ENCODE measurements at places on chromosomes 2 and 18.

- no peaks in the 10 kb centered on the region for H3K27me3 ChIP-seq
- H3K4me1 ChIP-seq = no peaks in the 10 kb centered on the region
- DNase-seq = no peak
- H3K36me3 ChIP-seq = no peaks in the 10 kb centered on the region
These were observed 80.4 kb upstream of the MGAT5 start for GRCh38 chr2:134173338-134174016.

DNA sequence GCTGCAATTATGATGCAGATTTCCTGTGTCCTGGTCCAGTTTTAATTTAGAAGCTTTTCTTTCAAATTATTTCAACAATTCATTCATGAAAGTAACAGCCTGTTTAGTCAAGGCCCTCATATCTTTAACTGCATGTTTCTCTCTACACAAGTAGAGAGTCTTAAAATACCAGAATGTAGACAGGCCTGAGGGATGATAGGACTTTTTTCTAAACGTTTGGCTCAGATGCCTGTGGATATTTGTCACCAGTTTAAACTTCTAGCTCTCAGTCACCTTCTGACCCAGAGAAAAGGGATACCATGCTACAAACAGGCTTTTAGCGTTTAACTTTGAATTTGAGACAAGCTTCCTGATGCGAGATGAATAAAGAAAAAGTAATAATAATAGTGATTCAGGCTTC, 15.7 kb downstream of the COL5A2 start:
- H3K27me3 ChIP-seq = no peaks in the 10 kb centered on the region
- no peaks in the 10 kb centered on the region for H3K36me3 ChIP-seq
- peaks cover 1% of the 10 kb centered on the region for H3K4me1 ChIP-seq
- H3K4me3 ChIP-seq = no peak overlapping the region
- peak; percentile 44 for DNase-seq

DNA sequence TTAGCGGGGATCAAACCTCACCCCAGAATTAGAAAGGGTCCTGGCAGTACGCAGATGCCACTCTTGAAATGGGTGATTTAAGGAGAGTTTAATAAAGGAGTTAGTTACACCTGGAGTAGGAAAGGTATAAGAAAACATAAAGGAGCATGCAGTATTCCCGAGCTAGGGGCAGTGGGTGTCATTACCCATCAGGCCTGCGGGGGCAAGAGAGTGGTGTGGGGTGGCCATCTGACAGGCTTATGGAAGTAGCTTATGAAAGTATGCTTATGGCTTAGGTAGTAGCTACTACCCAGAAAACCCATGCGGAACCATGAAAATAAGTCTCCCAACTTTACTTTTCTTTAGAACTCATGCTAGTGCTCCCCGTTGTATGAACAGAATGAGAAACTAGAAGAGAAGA, 568.9 kb upstream of the ACVR2A start:
- no peaks in the 10 kb centered on the region for H3K36me3 ChIP-seq
- H3K27ac ChIP-seq = no peak overlapping the region
- H3K4me1 ChIP-seq = no peaks in the 10 kb centered on the region
- no peaks in the 10 kb centered on the region for H3K27me3 ChIP-seq
- H3K4me3 ChIP-seq = no peak overlapping the region
- peak; percentile 34 for DNase-seq

DNA sequence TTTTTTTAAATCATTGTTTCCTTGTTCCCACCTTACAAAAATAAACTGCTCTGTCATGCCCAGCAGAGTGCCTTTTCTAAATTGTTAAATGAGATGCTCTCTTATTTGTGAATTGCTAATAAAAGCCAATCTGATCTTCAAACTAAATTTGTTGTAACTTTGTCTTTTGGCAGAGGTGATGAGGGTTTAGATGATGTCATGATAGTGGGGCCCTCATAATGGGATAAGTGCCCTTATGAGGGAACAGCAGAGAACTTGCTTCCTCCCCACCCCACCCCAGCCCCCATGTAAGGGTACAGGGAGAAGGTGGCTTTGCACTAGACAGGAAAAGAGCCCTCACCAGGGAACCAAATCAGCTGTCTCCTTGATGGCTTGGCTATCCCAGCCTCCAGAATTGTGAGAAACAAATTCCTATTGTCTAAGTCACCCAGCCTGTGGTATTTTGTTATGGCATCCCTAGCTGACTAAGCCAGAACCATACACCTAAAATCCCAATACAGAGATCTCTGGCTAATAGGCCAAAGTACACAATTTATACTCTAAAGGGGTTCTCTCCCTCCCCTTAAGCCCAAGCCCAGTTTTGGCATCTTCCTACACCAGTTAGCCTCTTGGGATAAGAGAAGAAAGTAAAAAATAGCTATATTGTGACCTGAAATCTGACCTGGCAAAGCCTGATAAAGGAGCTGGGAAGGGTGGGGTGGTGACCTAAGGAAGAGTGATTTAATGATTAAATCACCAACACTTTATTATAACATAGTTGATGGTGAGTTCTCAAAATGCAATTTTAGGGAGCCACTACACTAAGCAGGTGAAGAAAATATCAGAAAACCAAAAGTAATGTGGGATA, 40.3 kb upstream of the HNRNPA3 start:
- H3K4me3 ChIP-seq = no peak overlapping the region
- no peaks in the 10 kb centered on the region for H3K4me1 ChIP-seq
- DNase-seq = peak; percentile 89
- H3K27ac ChIP-seq = no peak overlapping the region
- H3K36me3 ChIP-seq = no peaks in the 10 kb centered on the region

GRCh38 chr18:58998401-58999203, 133.9 kb downstream of the ZNF532 start:
- H3K36me3 ChIP-seq = no peaks in the 10 kb centered on the region
- H3K4me3 ChIP-seq = no peak overlapping the region

GRCh38 chr18:44802508-44802907, 121.8 kb downstream of the SETBP1 start:
- DNase-seq = no peak
- no peaks in the 10 kb centered on the region for H3K36me3 ChIP-seq
- H3K4me3 ChIP-seq = no peak overlapping the region
- no peak overlapping the region for H3K27ac ChIP-seq
- H3K4me1 ChIP-seq = peaks cover 7% of the 10 kb centered on the region

GRCh38 chr18:44609181-44609941, 71.3 kb upstream of the SETBP1 start:
- no peaks in the 10 kb centered on the region for H3K36me3 ChIP-seq
- no peaks in the 10 kb centered on the region for H3K4me1 ChIP-seq
- DNase-seq = no peak
- no peak overlapping the region for H3K27ac ChIP-seq
- H3K27me3 ChIP-seq = no peaks in the 10 kb centered on the region

DNA sequence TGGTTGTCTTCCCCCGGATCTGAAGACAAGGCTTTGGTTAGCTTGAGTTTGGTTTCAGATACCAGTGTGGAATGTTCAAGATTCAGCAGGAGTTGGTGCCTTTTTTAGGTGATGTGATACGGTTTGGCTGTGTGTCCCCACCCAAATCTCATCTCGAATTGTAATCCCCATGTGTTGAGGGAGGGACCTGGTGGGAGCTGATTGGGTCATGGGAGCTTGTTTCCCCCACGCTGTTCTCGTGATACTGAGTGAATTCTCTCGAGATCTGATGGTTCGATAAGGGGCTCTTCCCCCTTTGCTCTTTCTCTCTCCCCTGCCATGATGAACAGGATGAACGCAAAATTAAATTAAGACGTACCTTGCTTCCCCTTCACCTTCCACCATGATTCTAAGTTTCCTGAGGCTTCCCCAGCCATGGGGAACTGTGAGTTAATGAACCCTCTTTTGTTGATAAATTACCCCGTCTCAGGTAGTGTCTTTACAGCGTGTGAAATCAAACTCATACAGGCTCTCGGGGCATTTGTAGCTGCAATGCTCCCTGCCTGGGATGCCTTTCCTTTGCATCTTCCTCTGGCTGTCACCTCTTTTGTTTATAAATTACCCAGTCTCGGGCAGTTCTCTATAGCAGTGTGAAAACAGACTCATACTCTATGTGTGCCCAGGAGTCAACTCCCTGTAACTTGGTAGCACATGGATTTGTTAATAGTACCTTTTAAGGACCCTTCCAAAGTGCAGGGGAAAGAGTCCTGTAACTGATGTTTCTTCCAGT, 21.3 kb downstream of the PDCD1 start:
- no peaks in the 10 kb centered on the region for H3K36me3 ChIP-seq
- peak; percentile 51 for DNase-seq
- no peak overlapping the region for H3K4me3 ChIP-seq
- no peak overlapping the region for H3K27ac ChIP-seq
- no peaks in the 10 kb centered on the region for H3K27me3 ChIP-seq

DNA sequence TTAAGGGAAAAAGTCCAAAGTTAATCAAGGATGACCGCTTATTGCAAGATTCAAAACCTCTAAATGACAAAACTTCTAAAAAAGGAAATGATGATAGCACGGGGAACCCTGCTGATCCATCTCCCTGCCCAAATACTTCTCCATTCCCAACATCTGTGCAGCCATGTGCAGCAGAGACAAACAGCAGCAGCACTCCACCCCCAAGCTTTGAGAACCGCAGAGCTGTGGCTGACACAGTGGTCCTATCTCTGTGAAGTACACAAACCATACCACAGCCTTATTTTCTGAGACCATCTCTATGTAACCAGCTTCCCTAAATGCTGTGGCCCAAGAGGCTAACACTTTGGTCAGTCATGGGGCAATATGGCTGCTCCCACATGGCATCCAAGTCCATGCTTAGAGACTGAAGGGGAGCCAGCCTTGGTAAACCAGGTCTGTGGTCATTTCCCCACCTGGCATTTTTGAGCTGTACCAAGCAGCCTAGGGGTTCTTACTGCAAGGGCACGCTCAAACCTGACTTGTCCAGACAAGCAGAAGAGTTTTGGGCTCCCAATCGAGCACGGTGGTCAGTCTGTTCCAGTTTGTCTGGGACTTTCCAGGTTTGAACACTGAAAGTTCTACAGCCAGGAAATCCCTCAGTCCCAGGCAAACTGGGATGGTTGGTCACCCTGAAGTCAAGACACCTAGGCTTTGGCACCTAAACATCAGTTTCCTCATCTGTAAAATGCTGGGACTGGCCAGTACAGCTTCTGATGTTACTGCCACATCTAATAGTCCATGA, 17.1 kb upstream of the NFE2L2 start:
- peaks cover 8% of the 10 kb centered on the region for H3K4me1 ChIP-seq
- DNase-seq = no peak
- no peaks in the 10 kb centered on the region for H3K27me3 ChIP-seq
- H3K4me3 ChIP-seq = no peak overlapping the region
- H3K27ac ChIP-seq = no peak overlapping the region

DNA sequence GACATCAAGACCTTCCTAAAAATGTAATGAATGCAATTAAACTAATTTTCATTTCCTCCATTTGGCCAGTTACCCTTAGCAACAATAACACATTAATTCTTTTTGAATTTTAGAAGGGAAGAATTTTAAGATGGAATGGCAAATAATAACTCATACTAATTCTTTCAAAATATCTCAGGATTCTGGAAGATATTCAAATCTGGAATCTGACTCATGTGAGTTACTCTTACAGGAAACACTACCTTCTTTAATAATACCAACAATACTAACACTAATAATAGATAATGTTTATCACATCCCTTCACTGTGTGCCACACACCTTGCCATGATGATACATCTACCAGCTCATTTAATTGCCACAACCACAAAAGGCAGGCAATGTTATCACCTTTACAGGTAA, 46.4 kb downstream of the ZNF521 start:
- no peaks in the 10 kb centered on the region for H3K27me3 ChIP-seq
- H3K4me3 ChIP-seq = no peak overlapping the region

- DNase-seq = peak; percentile 84
- H3K4me3 ChIP-seq = no peak overlapping the region
- no peak overlapping the region for H3K27ac ChIP-seq
- no peaks in the 10 kb centered on the region for H3K4me1 ChIP-seq
- H3K27me3 ChIP-seq = no peaks in the 10 kb centered on the region
- H3K36me3 ChIP-seq = no peaks in the 10 kb centered on the region
These were observed 944.0 kb downstream of the DPP10 start for GRCh38 chr2:115386465-115386864.

DNA sequence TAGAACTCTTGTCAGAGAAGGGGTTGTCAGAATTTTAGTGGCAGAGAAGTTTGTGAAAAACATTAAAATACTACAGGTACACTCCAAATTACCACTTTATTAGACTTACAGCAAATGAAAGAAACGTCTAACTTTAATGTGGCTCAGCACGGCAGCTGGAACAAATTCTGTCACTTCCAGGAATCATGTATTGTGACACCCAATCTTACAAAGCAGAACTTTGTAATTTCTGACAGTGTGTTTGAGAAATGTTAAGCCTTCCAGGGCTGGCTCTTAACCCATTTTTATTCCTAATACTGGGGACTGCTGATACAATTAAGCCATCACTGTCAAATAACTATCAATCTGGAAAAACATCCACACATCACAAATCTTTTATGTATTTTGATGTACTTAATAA, 216.4 kb downstream of the ZNF385B start:
- no peaks in the 10 kb centered on the region for H3K4me1 ChIP-seq
- no peaks in the 10 kb centered on the region for H3K27me3 ChIP-seq
- no peak overlapping the region for H3K27ac ChIP-seq
- H3K4me3 ChIP-seq = no peak overlapping the region

DNA sequence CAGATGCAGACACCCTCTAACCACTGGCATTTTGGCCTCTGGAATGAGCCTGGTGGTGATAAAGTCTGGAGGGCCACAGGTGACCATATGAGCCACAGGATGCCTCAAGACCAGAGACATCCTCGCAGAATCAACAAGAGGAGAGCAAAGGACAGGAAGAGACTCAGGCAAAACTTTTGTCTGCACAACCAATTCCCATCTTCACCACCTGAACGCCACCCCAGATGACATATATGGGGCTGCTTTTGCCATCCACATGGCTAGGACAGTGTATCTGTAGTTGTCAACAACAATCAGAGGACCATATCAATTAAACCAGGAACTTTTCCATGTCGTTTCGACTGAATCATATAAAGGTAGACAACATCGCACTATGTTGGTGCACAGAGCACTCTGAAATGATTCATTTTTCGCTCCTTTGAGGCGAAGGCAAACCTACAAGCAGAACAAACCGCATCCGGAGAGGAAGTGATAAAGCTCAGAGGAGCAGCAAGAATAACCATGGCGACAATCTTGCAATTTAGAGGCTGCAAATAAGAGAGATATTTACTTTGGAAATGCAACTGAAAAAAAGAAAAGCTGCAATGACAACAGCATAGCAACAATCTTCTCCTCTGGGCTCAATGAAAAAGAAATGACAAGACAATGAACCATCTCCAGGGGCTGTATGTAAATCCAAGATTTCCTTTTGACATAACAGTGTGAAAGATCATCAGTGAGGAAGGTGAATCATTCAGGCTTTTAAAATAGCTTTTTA, 204.5 kb downstream of the ARL4C start:
- H3K4me3 ChIP-seq = no peak overlapping the region
- peak; percentile 22 for DNase-seq
- peaks cover 2% of the 10 kb centered on the region for H3K4me1 ChIP-seq

DNA sequence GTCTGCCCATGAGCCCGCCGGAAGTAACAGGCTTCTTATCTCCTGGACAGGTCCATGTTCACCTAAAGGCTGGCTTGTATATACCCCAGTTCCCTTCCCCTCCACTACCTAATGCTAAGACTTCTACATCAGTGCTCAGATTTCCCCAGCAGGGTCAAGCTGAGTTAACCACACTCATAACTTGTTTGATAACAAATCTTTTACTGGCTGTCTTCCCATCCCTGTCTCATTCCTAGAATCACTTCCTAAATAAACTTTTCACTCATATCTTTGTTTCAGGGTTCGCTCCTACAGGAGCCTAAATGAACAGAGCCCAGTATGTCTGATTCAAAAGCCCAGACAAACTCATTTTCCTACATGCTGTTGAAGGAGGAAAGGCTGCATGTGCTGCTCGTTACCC, 94.0 kb upstream of the SOX11 start:
- H3K36me3 ChIP-seq = no peaks in the 10 kb centered on the region
- H3K27ac ChIP-seq = no peak overlapping the region
- no peak for DNase-seq
- H3K4me1 ChIP-seq = no peaks in the 10 kb centered on the region
- no peaks in the 10 kb centered on the region for H3K27me3 ChIP-seq
- H3K4me3 ChIP-seq = no peak overlapping the region
